RWPE2 (cell line): ENCODE measurements at places on chromosomes 7 and 10.

DNA sequence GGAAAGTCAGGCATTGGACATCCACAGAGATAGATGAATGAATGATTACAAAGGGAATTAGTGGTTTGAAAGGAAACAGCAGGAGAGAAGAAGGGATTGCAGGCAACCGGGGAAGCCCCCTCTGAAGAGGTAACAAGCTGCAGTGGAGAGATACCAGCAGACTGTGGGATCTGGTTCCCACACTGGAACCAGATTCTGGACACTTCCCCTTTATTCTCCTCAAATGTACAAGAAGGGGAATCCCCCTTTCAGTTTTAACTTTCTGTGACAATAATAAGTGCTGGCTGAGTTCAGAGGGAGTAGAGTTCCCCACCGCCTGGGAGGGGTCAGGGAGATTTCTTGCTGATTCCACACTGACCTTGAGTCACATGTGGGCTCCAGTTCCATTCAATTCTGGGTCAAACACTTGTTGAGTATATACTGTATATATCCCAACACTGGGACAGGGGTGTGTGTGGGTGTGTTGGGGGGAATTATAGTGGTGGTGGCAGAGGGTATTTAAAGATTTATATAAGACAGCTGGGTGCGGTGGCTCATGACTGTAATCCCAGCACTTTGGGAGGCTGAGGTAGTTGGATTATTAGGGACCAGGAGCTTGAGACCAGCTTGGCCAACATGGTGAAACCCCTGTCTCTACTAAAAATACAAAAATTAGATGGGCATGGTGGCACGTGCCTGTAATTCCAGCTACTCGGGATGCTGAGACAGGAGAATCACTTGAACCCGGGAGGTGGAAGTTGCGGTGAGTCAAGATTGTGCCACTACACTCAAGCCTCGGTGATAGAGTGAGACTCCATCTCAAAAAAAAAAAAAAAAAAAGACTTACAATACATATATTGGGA lies 16.5 kb upstream of the DDIT4 start:
- no peak for DNase-seq

DNA sequence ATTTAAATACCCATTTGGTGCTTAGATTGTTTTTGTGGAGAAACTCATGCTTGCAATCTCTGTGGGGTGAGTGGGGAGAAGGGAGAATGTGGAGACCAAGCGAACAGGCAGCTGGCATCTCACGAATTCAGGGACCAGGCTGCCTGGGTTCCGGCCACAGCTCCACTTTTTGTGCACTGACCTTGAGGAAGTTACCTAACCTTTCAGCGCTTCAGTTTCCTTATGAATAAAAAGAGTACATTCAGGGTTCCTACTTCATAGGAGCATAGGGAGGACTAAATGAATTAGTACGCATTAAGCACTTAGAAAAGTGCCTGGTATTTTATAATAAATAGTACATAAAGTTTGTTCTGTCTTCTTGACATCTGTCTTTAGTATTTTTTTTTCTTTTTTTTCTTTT lies 72.5 kb downstream of the PRTFDC1 start:
- no peak for DNase-seq

- DNase-seq = no peak
Observed at GRCh38 chr7:88737632-88738031, 21.9 kb upstream of the ZNF804B start.

DNA sequence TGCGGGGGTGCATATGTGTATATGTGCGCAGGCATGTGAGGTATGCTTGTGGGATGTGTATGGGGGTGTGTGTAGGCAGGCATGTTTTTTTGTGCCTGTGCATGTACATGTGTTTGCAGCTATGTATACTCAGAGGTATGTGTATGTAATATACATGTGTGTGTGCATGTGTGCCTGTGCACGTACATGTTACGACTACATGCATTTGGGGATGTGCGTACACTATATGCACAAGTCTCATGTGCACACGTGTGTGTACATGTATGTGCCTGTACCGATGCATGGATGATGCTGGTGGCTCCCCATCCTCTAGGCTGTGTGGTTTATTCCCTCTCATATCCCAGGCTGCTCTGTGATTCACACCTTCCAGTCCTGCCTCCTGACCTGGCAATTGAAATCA lies 69.2 kb downstream of the C10orf105 start:
- no peak for DNase-seq

DNA sequence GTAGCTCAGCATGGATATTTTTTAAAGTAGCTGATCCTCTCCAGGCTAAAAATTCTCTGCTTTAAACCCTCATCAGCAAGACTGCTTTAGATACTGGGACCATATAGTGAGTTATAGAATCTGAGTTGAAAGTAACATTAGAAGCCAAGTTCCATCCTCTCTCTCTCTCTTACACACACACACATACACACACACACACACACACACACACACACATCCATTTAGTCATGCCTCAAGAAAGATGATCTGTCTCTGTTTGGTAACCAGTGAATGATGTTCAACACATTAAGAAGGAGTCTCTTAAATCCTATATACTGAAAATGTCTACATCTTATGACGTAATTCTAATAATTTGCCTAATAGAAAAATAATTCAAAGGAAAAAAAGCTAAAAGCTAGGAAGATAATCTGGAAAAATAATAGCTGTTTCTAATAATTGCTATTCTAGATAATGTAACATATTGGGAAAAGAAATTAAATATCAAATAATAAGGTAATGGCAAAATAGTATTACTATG lies 16.9 kb upstream of the ATP6V0A4 start:
- DNase-seq = no peak
